Activated CD4-positive, alpha-beta T cell treated with anti-CD3 and anti-CD28 coated beads, Interleukin-2, amount 10 ng/mL, durations not matched to agents 7 days and 5 days (primary cell): ENCODE measurements at places on chromosomes 16 and 17.

- no peaks in the 10 kb centered on the region for H3K36me3 ChIP-seq
- H3K27me3 ChIP-seq: peaks cover 60% of the 10 kb centered on the region
- H3K27ac ChIP-seq: no peak within 1 kb of the TSS
- no peak within 1 kb of the TSS for H3K4me3 ChIP-seq
Observed at GRCh38 chr17:33292981-33293867, at the start of gene ASIC2. ASIC2 (minus strand) TSS chr17:33293295.

GRCh38 chr17:36072431-36073121 is 8.5 kb downstream of the CCL18 start:
- peaks cover 33% of the 10 kb centered on the region for H3K27me3 ChIP-seq
- H3K36me3 ChIP-seq: no peaks in the 10 kb centered on the region
- no peak overlapping the region for H3K4me3 ChIP-seq

- DNase-seq: no peak
- H3K27me3 ChIP-seq: no peaks in the 10 kb centered on the region
- no peak overlapping the region for H3K27ac ChIP-seq
- H3K4me3 ChIP-seq: no peak overlapping the region
Observed at GRCh38 chr16:58510776-58511628, 4.3 kb upstream of the SETD6 start.

- no peaks in the 10 kb centered on the region for H3K36me3 ChIP-seq
- peak; percentile 27 for DNase-seq
- H3K4me1 ChIP-seq: no peaks in the 10 kb centered on the region
- no peak overlapping the region for H3K4me3 ChIP-seq
Observed at GRCh38 chr16:86874141-86874540, 295.8 kb downstream of the FOXL1 start.

GRCh38 chr17:74625661-74626060 is 2.1 kb upstream of the CD300E start:
- no peaks in the 10 kb centered on the region for H3K36me3 ChIP-seq
- no peak overlapping the region for H3K4me3 ChIP-seq
- H3K27ac ChIP-seq: no peak overlapping the region
- DNase-seq: no peak
- no peaks in the 10 kb centered on the region for H3K4me1 ChIP-seq
- H3K27me3 ChIP-seq: peaks cover 56% of the 10 kb centered on the region

DNA sequence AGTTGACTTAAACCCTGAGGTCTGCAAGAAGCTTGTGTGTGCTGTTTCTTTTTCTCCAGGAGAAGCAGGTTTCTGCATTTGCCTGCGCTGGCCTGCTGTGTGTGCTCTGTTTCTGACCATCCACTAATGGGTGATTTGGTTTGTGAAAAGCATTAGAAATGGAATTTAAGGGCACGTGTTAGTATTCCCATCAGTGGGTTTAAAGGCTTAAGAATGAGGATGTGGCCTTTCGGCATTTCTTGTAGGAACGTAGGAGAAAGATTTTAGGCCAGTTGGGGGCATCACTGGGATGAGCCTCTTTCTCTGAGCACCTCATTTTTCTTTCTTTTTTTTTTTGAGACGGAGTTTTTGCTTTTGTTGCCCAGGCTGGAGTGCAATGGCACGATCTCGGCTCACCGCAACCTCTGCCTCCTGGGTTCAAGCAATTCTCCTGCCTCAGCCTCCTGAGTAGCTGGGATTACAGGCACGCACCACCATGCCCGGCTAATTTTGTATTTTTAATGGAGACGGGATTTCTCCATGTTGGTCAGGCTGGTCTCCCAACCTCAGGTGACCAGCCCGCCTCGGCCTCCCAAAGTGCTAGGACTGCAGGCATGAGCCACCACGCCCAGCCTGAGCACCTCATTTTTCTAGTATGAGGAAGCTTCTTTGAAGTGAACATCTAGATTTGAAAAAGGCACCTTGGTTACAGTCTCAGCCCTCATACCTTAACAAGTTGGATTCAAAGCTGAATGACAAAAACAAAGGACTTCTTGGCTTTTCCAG is 110.3 kb downstream of the BANP start:
- no peaks in the 10 kb centered on the region for H3K36me3 ChIP-seq
- no peaks in the 10 kb centered on the region for H3K4me1 ChIP-seq
- DNase-seq: no peak
- no peak overlapping the region for H3K4me3 ChIP-seq
- no peaks in the 10 kb centered on the region for H3K27me3 ChIP-seq
- H3K27ac ChIP-seq: no peak overlapping the region

GRCh38 chr17:44546671-44547606 is 10.3 kb upstream of the FZD2 start:
- H3K27ac ChIP-seq: no peak overlapping the region
- peaks cover 29% of the 10 kb centered on the region for H3K27me3 ChIP-seq
- no peak overlapping the region for H3K4me3 ChIP-seq
- DNase-seq: no peak
- H3K36me3 ChIP-seq: no peaks in the 10 kb centered on the region

GRCh38 chr16:85441189-85441889 is 171.8 kb upstream of the GSE1 start:
- no peak overlapping the region for H3K27ac ChIP-seq
- DNase-seq: no peak
- H3K4me1 ChIP-seq: no peaks in the 10 kb centered on the region
- H3K27me3 ChIP-seq: no peaks in the 10 kb centered on the region

GRCh38 chr17:74307984-74308773 is 17.8 kb upstream of the KIF19 start:
- no peak overlapping the region for H3K27ac ChIP-seq
- H3K4me3 ChIP-seq: no peak overlapping the region
- peaks cover 1% of the 10 kb centered on the region for H3K36me3 ChIP-seq
- H3K27me3 ChIP-seq: peaks cover 8% of the 10 kb centered on the region

GRCh38 chr16:6081320-6081976 is 983.9 kb upstream of the EEF2KMT start:
- no peaks in the 10 kb centered on the region for H3K36me3 ChIP-seq
- no peaks in the 10 kb centered on the region for H3K27me3 ChIP-seq
- H3K27ac ChIP-seq: no peak overlapping the region
- no peak overlapping the region for H3K4me3 ChIP-seq
- H3K4me1 ChIP-seq: no peaks in the 10 kb centered on the region
- DNase-seq: peak; percentile 19

- peaks cover 1% of the 10 kb centered on the region for H3K36me3 ChIP-seq
- H3K4me3 ChIP-seq: no peak overlapping the region
- DNase-seq: no peak
- peaks cover 11% of the 10 kb centered on the region for H3K27me3 ChIP-seq
- H3K27ac ChIP-seq: no peak overlapping the region
Observed at GRCh38 chr17:35390156-35390555, 16.7 kb upstream of the SLFN11 start.

GRCh38 chr16:66849549-66849948 is 5.3 kb downstream of the CA7 start:
- no peak overlapping the region for H3K4me3 ChIP-seq
- no peaks in the 10 kb centered on the region for H3K36me3 ChIP-seq
- peak overlapping the region; percentile 5 for H3K27ac ChIP-seq
- DNase-seq: no peak
